ENCODE measurements at places on chromosomes 2 and 18. TPM values are rescaled to one million over a fixed set of nuclear protein-coding genes. Genes with fewer than 3 reads are reported as not detected.

DNA sequence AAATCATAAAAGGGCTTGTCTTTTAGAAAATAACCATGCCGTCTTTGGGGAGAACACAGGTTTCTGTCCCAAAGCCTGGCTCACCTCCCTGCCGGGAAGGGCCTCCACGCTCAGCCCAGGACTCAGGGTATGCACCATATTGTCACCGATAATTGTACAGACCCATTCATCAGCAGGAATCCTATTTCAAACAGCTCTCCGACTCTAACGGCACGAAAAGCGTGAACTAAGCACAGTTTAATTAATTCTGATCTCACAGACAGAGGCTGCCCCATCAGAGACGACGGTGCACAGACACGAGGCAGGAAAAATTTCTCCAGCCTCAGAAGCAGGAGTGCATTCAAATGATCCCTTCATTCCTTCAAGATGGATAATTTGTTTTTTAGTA lies 276.2 kb downstream of the MYCN start:
- DNase-seq, result no peak

Gene BCL11A
- 8.5 TPM for total RNA-seq

DNA sequence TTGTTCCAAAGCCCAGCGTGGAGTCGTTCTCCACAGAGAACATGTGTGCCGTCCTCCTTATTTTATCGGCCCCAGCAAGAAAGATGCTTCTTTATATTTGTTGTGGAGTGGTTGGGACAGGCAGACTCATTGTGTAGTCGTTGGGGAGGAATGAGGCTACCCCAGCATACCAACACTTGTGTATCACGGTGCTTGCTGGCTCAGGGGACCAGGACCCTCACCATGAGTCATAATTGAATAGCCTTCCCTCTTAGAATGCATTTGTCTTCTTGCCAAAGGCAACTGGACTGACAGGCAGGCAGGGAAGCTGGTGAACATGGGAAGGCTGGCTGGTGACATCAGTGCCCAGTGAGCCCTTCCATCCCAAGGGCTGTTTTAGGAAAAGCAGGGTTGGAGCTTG lies 4.7 kb downstream of the CAPN10 start:
- no peak for DNase-seq

Gene CCL20
- 0.88 TPM for total RNA-seq

- no peak for DNase-seq
These were observed 111.3 kb downstream of the DOCK10 start for GRCh38 chr2:224930990-224931389.

DNA sequence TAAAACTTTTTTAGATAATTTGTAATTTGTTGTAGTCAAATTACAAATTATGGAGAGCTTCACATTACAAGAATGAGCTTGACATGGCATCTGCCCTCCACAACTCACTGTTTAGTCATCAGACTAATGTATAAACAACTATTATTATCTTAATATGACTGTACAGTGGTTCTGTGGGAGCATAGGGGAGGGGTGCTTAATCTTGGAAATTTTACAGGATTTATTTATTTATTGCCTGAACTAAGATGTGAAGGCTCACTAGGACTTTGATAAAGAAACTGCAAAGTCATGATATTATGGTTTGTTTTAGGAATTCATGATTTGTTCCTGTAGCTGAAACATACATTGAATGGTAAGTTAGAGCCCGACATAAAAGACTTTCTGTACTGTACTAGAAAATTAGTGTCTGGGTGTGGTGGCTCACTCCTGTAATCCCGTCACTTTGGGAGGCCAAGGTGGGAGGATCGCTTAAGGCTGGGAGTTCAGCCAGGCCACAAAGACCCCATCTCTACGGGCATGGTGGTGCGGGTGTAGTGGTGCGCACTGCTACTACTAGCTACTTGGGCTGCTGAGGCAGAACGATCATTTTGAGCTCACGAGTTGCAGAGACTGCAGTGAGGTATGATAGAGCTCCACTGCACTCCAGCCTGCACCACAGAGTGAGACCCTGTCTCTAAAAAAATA lies 2.1 kb downstream of the MARCHF7 start:
- DNase-seq, result peak; percentile 72

DNA sequence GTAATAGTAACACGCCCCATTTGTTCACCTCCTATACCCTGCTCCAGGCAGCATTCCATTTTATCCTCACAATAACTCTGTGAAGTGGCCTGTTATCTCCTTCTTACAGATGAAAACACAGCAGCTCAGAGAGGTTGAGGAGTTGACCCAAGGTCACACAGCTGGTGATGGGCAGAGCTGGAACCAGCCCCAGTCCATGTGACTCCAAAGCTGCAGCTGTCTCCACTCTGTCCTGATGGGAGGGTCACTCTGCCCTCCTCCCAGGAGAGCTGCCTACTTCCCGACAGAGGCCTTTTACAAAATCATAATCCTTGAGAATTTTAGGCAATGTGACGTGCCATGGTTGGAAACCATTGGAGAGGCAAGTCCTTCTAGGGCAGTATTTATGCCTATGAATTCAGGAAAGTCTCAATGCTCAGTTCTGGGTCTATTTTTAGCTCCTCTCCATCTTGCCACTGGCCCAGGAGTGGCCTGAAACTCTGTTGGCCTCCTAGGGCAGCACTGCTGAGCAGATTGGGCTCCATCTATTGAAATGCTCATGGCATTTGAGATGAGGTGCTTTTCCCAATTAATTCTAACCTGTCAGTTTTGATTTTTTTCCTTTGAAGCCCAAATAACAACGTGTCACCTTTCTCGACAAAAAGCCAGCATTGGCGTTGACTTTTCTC lies 162.0 kb upstream of the MSH6 start:
- DNase-seq, result no peak

Gene CDK15
- 5.7 TPM for total RNA-seq

DNA sequence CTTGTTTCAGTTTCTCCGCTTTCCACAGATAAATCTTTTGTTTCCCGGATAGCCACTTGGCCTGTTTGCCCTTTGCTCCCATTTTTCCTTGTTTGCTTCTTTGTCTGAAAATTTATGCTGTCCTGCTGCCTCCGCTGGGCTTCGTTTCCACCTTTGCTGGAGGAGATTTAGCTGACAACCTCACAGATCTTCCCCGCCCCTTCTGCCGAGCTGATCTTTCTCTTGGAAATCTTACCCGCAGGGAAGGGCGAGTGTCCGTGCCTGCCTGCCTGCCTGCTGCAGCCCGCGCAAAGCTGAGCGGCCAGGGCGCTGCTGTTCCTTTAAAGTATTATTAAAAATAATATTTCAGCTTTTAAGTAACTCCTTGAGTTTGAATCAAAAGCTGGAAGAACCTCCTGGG lies 1.4 kb upstream of the XRCC5 start:
- peak; percentile 51 for DNase-seq

DNA sequence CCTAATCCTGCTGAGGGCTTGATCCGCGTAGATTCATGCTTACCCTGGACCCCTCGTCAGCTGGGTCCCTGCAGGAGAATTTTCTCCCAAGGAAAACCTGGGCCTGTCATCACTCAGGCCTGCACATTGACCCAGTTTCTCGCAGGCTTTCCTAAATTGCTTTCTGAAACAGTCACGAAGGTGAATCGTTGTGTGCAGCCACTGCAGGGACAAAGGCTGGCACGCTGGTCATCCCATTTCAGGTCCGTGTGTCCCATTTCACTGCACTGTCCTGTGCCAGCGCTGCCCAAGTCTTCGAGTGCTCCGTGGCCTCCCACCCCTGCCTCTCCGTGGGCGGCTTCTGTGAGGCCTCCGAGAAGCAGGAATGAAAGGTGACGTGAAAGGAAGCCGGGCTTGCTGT lies 62.8 kb upstream of the YWHAQ start:
- no peak for DNase-seq

DNA sequence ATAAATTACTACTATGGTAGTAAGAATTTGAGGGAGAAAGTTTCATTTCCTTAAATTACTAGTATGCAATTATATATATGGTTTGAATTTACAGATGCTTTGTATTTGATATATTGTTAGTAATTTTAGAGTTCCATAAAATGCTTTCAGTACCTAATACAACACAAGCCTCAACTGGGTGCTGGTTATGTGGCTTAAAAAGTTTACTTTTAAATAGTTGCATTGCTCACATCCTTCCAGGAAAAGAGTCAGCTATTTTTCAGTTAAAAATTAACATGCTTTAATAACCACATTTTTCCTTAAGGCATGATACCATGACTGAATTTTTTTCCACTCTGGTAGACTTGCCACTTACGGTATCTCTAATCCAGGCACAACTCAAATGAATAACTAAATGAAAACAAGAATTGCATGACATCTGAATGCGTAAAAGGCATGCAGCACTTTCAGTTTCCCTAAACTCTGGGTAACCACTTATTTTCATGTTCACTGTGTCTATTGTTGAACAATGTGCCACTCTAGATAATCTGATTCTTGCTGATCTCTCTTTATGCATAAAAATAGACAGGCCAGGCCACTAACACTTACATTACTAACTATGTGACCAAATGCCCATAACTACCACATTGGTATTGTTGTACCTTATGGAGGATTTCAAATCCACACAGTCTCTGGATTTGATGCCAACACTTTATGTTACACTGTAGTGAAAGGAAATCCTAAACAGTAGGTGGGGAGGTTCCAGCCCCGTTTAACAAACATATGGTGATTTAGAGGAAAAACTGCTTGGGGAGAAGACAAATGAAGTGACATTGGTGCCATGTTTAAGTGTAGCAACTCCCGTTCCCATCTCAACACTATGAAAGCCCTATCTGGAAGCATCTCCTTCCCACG lies 35.5 kb upstream of the SLC35F5 start:
- peak; percentile 47 for DNase-seq

DNA sequence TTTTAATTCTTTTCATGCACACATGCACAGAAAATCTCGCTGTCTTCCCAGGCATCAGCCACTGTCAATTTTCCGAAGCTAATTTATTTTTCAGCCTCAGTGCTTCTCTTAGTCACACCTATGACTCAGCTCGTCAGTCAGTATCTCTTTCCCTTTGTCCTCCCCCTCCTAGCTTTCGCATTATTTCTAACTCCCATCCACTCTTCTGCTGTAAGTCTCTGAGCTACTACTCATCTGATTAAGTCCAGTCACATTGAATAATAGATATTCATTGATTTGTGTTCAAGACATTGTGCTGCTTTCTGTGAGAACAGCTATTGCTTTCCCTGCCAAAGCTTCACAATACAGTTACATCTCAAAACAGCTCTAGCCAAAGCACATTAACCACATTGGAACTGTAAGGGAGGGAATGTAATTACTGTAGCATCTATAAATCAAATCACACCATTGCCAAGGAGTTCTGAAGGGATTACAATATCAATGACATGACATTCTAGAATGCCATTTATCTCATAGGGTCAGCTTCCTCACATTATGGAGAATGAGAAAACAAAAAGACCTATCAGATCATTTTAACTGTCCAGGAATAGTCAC lies 89.4 kb downstream of the SCN3A start:
- DNase-seq, result peak; percentile 72

Gene GTF2A1L
- total RNA-seq, result not detected

DNA sequence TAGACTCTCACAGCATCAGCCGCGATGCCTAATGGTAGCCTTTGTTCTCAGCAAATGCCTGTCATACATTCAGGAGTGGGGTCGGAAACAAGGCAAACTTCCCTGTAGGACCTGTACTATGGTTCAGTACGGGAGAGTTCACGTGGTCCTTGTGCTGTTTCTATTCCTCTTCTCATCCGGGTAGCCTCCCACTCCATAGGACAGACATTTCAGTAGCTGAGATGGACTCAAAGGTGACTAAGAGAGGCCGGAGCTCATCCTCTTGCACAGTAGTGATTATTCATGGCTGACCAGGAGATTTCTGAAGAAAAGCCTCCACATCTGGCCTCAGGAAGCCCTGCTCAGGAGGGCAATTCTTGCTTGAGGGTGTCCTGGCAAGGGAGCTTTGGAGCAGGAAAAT lies 117.8 kb upstream of the SPRED2 start:
- no peak for DNase-seq

Data from mammary epithelial cell (primary cell).